Caki2 (cell line): ENCODE measurements at places on chromosomes 16 and 17.

- DNase-seq: no peak
Observed at GRCh38 chr16:15053904-15054303, 2.0 kb downstream of the NTAN1 start.

GRCh38 chr17:49390548-49391324 is 23.9 kb downstream of the PHB1 start:
- DNase-seq: peak; percentile 59

DNA sequence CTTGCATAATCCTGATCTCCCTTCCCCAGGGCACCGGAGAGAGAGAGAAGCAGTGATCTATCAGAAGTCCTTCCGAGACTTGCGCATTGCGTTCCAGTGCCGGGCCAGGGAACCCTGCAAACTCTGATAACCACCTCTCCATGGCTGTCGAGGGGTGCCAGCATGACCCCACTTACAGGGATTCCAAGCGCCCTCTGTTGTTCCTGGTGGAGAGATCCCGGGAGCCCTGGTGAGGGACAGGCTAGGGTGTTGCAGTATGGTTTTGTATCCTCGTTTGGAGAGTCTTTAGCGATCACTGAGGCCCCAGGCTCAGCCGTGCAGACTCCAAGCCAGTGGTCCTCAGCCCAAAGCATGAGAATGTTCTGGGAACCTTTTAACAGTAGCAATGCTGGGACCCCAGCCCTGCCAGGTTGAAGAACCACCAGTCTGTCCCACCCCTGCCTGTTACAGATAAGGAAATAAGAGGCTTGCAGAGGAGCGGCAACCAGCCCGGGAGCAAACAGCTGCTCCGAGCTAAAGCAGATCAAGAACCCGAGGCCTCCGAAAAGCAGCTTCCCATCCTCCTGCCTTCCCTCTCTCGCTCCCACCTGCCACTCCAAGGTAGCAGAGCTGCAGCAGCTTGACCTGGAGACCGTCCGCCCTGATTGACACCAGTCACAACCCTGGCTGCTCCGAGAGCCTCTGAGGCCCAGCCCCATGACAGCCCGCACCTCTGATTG is 150.3 kb upstream of the RPL38 start:
- no peak for DNase-seq

DNA sequence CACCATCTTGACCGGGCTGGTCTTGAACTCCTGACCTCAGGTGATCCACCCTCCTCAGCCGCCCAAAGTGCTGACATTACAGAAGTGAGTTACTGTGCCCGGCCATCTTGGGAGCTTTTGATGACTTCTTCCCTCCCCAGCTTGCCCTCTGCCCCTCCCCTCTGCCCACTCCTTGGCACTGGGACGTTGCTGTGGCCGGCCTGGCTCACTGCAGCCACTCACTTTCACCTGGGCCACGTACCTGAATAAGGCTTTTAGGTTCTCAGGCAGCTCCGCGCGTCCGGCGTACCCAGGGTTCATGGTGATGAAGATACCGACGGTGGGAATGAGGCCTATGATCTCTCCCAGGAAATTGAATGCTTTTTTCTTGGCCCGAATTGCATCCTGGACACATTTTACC is 81.6 kb downstream of the DNAH17 start:
- no peak for DNase-seq

DNA sequence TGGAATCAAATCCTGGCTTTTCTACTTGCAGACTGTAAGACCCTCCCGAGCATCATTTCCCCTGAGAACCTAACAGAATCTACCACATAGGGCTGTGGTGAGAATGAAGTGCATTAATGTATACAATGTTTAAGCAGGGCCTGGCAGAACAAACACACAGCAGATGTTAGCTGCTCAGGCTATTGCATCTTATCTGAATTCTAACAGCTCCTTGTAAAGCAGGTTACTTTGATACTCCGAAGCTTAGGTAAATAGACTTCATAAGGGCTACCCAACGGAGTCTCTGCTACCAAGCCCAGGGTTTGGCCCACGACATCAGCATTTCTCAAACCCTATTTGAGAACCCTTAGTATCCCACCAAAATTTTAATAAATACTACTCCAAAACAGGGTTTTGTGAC is 24.4 kb upstream of the NOS2 start:
- no peak for DNase-seq

DNA sequence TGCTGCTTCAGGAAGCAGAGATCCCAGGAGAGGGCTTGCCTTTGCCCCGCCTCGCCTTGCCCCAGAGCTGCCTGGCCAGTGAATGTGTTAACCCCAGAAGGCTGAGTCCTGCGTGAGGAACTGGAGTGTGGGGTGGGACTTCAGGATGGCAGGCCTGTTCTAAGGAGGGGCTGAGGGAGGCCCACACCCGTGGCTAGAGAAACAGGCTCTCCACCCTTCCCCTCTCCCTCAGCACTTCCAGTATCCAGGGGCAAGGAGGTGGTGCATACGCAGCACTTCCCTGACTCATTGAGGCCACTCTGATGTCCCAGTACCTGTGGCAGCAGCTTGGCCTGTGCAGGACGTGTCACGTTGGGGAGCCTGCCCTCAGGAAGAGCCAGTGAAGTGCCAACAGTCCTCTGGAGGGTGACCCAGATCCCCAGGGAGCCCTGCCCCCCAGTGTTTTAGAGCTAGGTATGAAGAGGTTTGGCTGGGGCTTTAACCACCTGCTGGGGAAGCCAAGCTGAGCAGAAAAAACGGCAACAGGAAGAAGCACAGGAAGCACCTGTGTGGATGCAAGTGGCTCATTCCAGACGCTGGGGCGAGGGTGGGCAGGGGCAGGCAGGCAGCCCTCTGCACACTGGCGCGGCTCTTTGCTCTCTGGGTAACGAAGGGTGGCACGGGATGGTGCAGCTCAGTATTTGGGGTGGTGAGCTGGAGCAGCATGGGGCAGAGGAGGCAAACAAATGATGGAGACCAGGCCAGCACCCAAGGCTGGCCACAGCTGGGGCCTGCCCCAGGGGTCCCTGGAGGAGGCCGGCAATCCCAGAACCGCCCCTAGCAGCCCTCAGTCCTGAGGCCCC is 14.7 kb upstream of the CTCF start:
- no peak for DNase-seq

DNA sequence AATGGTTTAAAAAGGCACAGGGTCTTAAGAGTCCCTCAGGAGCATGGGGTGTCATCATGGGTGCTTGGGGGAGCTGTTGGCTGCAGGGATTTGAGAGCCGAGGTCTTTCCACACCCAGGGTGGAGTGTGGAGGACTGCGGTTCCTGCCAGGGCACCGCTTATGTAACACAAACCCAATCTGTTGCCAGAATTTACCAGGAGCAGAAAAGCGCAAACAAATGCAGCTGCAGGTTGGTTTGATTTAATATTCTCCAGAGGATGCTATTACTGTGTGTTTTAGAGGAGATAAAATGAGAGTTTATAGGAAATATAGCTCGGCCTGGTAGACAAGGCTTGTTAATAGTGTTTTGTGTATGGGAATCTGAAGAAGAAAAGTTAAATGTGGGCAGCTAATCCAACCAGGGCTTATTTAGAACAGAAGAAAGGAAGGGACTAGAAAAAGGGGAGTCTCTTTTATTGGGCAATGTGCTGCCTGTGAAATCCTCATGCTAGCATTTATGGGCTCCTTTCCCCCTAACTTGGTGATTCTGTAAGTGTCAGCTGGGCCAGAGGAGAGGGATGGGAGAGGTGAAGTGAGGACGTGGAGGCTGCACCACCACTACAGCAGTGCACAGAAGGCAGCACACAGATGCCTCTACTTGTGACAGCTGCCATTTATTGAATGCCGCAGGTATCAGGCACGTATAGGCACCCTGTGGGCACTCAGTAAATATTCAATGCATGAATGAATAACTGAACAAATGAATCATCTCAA is 174.7 kb downstream of the KATNIP start:
- no peak for DNase-seq

DNA sequence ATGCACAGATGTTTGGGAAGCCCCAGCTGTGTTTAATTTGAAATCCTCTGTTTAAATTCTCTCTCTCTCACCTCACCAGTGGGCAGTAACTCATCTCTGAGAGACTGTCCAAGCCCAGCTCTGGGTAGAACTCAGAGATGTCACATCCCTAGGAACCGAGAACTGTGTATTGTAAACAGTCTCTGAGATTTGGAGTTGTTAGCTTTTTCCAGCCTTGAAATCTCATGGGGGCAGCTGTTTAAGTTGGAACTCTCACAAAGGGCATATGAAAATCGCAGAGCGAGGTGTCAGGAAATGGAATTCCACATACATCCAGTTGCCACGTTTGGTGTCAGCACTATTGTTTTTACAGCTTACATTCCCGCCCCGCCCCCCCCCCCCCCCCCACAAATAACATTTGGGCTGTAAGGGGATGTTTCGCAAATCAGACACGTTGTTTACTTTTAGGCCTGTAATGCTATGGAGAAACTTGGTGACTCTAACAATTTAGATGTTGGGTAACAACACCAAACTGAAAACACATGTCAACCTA is 34.3 kb downstream of the VPS35L start:
- DNase-seq: no peak
